NCI-H2081 (cell line): ENCODE measurements at places on chromosomes 11 and 22.

DNA sequence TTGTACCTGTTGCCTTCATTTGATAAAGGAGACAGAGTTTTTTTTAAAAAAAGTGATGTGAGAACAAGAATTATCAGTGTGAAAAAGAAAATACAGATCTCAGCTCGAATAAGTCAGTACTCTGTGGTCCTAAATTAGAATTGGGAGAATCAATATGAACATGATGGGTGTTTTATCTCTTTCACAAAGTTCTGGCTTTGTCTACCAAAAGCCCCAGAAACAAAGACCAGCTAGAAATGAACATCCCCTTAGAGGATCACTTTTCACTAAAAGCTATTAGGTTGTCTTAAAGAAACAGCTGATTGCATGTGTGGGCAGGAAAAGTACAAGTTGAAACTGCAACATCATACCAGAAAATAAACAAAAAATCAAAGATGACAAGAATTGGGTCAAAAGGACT is 8.4 kb upstream of the ST14 start:
- no peak for DNase-seq

GRCh38 chr11:71252770-71253730 is 673 bp upstream of the SHANK2 start:
- no peak for DNase-seq

GRCh38 chr11:72349616-72350218 is 84.6 kb downstream of the CLPB start:
- no peak for DNase-seq

GRCh38 chr11:41497974-41498373 is 38.5 kb upstream of the LRRC4C start:
- DNase-seq: no peak

DNA sequence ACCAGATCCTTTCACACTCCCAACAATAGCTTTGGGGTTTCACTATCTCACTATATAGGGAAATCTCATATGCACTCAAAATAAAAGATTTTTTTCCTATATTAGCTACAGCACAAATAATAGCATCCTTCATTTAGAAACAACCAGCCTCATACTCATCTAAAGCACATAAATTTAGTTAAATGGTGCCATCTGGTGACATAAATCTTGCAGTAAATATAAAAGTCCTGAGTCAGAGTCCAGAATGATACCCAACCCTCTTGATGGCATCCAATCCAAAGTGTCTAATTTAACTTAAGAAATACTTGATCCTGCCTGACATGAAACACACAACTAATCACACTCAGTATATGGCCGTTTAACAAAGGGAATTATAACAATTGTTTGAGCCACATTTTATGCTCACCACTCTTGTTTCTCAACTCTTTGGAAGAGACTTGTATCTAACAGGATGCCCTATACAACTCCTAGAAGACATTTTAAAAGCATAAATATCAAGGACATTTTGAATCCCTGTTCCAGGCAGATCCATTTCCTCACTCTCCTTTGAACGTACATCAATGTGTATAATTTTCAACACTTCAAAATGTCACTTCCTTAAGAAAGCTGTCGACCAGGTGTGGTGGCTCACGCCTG is 36.2 kb downstream of the DLG2 start:
- DNase-seq: peak; percentile 8

DNA sequence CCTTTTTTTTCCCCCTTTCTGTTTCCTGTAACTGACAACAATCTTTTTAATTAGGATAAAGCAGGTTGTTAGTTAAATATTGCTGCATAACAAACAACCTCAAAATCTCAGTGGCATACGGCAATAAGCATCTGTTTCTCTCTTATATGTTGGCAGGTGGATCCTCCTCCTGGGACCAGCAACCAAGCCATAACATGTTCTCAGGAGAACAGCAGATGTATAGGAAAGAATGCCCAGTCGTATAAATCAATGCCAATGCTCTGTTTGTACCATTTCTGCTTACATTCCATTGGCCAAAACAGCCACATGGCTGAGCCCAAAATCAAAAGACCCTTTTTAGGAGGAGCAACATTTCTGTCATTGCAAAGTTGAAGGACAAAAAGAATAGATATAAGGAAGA is 445.7 kb downstream of the AASDHPPT start:
- DNase-seq: no peak

GRCh38 chr11:111135778-111136570 is 109.6 kb upstream of the POU2AF2 start:
- peak; percentile 48 for DNase-seq

DNA sequence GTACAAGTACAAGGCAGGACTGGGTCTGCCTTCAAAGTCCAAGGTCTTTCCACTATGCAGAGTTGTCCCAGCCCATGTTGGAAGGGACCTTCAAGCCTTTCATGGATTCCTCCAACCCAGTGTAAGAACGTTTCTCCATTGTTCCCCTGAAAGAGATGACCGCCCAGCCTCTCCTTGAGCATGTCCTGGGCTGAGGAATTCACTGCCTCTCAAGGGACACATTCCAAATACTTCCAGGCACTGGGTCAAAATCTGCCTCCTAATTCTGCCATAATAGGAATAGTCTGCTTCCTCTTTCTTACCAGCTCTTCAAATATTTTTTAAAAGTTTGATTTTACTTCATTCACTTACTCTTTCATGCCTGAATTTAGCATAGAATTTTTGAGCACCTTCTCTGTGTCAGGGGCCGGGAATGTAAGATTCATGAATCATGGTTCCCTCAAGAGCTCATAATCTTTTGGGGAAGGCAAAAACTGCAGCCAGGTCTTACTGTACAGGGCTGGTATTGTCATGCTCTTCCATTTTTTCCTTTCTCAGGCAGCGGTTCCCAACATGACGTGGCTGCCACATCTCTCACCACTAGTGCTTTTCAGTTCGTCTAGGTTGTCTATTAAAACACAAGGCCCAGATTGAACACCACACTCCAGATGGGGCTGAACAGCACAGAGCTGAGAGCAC is 143.3 kb upstream of the TBCEL start:
- DNase-seq: no peak

- DNase-seq: no peak
Measured at GRCh38 chr11:45391168-45391850, 105.2 kb upstream of the SYT13 start.

GRCh38 chr11:69221086-69221485 is 65.4 kb downstream of the SMIM38 start:
- no peak for DNase-seq

DNA sequence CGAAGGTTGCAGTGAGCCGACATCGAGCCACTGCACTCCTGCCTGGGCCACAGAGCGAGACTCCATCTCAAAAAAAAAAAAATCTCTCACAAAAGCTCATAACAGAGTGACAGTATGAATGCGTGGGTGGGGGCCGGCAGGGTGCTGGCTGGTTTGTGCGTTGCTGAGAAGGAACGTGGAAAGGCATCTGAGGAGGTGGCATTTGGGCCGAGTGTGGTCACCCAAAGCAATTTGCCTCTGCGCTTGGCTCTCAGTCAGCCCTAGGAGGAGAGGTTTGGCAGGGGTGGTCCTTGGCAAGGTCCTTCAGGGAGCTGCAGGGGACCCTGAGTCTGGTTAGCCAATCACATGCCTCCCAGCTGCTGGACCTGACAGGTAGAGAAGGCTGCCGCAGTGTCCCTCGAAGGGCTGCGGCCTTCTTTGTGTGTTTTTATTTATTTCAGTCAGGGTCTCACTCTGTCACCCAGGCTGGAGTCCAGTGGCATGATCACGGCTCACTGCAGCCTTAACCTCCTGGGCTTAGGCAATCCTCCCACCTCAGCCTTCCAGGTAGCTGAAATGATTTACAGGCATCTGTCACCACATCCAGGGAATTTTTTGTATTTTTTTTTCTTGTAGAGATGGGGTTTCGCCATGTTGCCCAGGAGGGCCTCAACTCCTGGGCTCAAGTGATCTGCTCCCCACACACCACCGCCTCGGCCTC is 23.5 kb upstream of the OSBPL5 start:
- no peak for DNase-seq

- DNase-seq: no peak
Measured at GRCh38 chr22:46363611-46364321, 28.3 kb downstream of the TRMU start.

- DNase-seq: no peak
Measured at GRCh38 chr22:28297504-28297903, 378.4 kb upstream of the PITPNB start.

DNA sequence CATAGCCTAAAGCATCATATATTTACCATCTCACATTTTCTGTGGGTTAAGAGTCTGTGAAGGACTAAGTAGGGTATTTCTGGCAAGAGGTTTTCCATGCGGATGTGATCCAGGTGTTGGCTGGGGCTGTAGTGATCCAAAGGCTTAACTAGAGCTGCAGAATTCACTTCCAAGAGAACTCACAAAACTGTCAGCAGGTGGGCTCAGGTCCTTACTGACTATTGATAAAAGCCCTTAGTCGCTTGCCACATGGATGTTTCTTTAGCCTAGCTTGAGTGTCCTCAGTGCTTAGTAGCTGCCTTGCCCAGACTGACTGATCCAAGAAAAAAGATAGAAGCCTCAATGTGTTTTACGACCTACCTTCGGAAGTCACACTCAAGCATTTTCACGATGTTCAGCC is 250.8 kb downstream of the CNTN5 start:
- no peak for DNase-seq

GRCh38 chr22:40694411-40694810 is 15.1 kb downstream of the MCHR1 start:
- peak; percentile 47 for DNase-seq

DNA sequence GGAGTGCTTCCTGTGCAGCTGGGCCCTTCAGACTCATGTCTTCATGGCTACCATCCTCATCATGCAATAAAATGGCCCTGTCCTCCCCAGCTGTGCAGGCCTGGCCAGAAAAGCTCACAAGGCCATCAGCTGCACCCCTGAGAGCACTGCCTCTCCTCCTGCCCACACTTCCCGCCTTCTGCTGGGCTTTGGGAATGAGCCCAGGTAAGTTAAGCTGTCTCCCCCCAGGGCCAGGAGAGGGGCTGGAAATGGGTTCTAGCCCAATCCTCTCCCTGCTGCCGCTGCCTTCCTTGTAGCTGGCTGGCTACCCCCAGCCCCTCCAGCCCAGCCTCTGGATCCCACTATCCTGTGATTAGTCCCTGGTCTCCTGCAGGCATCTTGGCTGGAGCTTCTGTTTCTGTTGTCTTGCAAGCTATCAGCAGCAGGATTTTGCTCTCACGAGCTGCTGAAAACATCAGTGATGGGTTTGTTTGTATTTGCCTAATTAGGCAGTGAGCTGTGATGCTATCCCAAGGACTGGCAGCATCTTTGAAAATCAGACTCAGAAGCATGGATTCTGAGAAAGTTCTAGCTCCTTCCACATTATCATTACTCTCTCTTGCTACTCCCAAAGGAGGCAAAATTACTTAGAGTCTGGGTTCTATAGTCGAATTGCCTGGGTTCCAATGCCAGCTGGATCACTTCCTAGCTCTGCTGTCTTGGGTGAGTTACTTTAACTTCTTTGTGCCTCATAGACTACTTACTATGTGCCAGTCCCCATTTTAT is 168.1 kb downstream of the ST3GAL4 start:
- DNase-seq: no peak

- DNase-seq: no peak
Measured at GRCh38 chr11:70226183-70226582, 23.1 kb downstream of the FADD start.

DNA sequence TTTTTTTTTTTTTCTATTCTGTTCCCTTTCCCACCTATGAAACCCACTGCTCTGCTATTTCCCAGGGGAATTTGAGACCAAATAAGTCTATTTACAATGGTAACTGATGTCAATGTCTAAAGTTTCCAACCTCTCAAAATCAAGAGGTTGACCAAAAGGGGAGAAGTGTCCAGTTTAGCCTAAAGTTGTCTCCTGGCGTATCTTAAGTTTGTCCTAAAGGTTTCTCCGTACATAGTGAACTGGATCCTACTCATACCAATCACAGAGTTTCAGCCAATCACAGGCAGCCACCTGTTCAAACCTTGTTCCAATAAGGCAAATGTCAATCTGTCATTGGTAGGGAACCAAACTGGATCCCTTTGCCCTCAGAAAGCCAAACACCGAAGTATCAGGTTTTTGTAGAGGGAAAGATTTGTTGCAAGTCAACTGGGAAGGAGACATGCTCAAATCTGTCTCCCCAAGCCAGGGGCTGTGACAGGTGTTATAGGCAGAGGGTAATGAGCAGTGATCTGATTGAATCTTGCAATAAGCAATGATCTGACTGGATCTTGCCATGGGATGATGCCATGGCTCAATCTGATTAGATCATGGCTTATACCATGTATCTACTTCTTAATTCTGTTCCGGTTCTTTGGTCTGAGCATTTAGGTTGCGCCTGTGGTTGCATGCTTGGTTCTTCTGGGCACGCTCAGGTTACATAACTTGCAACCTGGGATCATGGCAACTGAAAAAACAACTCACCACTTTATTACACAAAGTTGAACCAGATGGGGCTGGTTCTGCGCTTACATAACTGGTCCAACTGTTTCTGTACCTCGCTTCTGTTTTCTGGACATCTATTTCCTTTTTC is 1.1 kb upstream of the VPS37C start:
- peak; percentile 62 for DNase-seq

- peak; percentile 89 for DNase-seq
Measured at GRCh38 chr11:31106968-31107576, 262.5 kb downstream of the DCDC1 start.

DNA sequence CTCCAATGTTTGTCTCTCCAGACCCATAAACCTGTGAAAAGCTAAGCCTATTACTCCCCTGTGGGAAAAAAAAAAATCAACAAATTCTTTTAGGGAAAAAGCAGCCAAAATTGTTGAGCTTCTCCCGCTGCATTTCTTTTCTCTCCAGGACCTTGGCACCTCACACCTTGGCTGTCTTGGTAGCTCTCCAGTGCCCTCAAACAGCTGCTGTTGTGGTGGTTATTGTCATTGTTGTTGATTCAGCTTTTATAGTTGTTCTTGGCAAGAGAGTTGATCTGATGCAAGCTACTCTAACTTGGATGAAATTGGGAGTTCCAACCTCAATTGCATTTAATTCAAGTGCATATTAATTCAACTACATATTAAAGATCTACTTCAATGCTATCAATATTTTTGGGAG is 516.9 kb upstream of the LARGE1 start:
- DNase-seq: no peak

GRCh38 chr22:47811971-47812370 is 1049.5 kb downstream of the TBC1D22A start:
- DNase-seq: no peak

- no peak for DNase-seq
Measured at GRCh38 chr11:2464451-2465165, 19.8 kb downstream of the KCNQ1 start.

- DNase-seq: peak; percentile 30
Measured at GRCh38 chr11:115362997-115363396, 141.2 kb downstream of the CADM1 start.

- no peak for DNase-seq
Measured at GRCh38 chr11:113670149-113670830, 35.8 kb downstream of the TMPRSS5 start.

GRCh38 chr11:46069595-46069994 is 51.7 kb downstream of the PHF21A start:
- no peak for DNase-seq
